D341Med (cell line): ENCODE measurements at places on chromosomes 2 and 18.

DNA sequence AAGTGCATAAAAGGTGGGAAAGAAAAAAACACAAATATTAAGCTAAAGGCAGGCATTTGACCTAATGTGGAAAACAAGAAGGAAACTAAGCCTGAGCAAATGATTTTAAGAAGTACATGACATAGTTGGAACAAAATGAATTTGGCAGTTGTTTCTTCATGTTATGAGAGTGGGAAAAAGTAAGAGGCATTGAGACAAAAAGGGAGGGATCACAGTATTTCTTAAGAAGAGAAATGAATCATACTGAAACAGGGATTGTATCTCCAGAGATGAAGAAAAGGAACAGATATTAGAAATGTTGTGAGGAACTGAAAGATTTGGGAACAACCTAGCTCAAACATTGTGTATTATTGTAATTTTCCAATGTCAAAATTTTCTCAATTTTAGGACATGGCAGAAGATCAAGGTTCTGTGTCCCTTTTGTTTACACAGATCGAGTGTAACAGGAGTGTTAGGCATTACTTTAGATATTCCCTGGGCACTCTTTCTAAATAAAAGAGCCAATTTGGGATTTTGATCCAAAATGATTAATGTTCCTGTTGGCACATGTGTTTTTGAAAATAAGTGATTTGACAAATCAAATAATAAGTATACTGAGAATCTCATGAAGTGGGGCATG lies 98.6 kb downstream of the CALCRL start:
- DNase-seq: no peak

DNA sequence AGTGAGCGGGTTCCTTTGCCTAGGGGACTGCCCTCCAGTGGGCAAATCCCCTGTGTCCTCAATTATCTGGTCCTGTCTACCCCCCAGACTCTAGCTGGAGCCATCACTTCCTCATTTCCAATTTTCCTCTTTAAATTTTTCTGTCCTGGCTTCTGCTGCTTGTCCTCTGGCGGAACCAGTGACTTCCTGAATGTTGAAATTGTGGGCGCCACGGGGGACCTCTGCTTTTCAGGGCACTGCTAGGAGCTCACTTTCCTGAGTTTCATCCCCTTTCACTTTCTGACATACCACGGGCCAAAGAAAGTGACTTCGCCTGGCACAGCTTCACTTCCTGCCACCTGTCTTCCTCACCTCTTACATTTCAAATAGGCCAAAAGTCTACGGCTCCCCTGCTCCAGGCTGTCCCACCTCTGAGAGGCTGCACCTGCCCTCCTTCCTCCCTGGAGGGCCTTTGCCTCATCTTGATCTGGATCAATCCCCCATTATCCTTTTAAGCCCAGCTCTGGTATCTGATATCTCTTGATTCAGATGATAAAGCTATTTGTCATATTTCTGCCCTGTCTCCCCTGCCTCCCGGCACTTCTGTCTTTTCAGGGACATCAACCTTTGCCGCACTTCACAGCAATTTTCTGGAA lies 1.4 kb upstream of the MARCO start:
- no peak for DNase-seq

DNA sequence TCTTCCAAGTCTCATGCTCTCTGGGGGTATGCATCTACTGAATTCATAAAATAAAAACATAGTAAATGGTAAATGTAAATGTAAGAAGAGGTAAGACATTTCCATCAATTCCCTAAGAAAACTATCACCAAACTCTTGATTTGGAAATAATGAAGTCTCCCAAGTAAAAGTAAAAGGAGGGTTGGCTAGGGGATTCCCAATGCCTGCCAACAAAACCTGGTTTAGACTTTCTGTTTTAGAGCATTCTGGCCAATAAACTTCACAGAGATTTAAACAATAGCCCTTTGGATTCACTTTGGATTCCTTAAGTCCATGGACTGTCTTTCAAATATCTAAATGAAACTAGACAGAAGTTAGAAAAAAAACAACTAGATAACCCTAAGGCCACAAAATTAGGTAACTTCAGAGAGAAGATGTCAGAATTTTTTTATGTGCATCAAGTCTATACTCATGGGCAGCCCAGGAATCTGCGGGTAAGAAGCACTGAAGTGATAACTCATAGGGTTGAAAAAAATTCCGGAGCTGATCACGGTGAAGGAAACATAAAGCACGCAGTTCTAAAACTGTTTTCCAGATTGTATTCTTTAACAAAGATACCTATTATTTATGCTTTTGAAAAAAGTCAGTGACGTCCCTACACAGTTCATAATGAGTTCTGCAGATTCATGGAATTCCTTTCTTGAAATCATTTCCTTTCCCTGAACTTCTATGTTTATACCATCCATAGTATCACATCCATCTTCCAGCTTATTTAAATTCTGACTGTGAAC lies 263.6 kb downstream of the AFF3 start:
- no peak for DNase-seq

DNA sequence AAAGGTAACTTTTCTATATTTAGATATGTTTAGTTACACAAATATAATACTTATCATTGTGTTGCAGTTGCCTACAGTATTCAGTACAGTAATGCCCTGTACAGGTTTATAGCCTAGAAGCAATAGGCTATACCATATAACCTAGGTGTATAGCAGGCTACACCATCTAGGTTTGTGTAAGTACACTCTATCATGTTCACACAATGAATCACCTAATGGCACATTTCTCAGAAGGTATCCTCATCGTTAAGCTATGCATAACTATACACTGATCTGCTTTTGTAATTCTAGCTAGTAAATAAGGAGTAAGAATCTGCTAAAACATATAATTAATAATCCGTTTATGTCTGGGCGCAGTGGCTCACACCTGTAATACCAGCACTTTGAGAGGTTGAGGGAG lies 102.1 kb downstream of the COMMD1 start:
- DNase-seq: no peak

GRCh38 chr2:195995499-195995898 lies 73.1 kb downstream of the DNAH7 start:
- DNase-seq: no peak

GRCh38 chr18:47689371-47689770 lies 241.1 kb downstream of the SMAD2 start:
- DNase-seq: no peak

DNA sequence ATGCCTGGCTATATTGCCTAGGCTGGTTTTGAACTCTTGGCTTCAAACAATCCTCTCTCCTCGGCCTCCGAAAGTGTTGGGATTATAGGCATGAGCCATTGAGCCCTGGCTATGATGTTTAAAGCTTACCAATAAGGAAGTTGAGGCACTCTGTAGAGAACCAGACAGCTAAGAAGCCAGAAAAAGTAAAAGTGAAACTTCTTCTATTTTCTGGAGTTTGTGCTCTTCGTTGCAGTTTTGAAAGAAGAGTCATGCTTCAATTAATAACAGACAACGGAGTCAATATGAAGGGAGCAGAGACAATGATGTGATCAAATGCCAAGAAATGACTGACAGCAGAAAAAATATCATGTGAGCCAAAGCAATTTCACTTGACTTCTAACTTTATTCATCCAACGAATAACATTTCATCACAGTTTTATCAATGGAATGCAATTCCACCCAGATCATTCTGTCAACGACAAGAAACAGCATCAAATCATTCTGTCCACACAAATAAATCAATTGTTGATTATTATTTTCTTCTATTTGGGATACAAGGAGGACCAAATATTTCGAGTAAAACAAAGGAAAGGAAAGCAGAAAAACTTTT lies 175.5 kb upstream of the CELF4 start:
- no peak for DNase-seq

- no peak for DNase-seq
Observed at GRCh38 chr18:48790869-48791635, 159.7 kb downstream of the SMAD7 start.

- no peak for DNase-seq
Observed at GRCh38 chr2:202237787-202238233, 587 bp downstream of the SUMO1 start.

DNA sequence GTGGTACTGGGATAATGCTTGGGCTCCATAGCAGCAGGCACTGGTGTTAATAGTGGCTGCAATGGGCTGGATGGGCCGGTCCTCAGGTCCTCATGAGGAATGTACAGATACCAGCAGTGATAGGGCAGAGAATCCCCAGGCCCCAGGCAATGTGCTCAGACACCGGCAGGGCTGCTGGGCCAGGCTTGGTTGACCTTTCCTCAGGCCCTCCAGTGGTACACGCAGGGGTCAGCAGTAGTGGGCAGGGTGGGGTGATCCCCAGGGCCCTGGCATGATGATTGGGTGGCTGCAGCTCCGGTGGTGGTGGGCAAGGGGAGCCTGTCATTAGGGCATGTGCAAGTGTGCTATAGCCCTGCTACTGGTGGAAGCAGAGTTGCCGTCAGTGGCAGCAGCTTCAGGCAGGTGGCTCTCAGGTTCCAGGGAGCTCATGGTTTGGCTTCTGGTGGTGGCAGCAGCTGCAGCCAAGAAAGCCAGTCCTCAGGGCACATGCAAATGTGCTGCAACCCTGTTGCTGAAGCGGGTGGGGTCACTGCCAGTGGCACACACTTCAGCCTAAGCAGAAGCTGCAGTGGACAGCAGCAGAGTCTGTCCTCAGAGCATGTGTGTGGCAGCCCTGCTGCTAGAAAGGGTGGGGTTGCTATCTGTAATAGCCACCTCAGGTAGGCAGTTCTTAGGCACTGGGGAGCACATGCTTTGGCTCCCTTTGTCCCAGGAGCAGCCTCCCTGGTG lies 56.8 kb downstream of the CCNT2 start:
- DNase-seq: no peak

DNA sequence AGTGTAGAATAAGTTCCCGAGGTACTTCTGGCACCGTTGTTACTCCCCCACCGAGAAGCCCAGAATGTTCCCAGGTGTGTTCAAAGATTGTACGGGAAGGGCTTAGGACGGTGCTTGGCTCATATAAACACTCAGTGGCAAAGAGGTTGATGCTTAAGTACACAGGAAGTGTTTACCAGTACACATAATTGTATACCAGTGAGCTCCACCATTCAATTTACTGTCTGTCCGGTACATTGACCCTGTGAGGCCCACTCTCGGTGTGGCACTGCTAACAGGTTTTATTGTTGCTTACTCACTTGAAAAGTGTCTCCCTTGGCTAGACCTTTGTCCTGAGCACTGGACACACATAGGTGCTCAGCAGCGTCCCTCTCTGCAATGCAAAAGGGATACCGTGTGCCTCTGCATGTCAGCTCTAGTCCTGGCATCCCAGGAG lies 191.0 kb downstream of the NEDD4L start:
- no peak for DNase-seq

DNA sequence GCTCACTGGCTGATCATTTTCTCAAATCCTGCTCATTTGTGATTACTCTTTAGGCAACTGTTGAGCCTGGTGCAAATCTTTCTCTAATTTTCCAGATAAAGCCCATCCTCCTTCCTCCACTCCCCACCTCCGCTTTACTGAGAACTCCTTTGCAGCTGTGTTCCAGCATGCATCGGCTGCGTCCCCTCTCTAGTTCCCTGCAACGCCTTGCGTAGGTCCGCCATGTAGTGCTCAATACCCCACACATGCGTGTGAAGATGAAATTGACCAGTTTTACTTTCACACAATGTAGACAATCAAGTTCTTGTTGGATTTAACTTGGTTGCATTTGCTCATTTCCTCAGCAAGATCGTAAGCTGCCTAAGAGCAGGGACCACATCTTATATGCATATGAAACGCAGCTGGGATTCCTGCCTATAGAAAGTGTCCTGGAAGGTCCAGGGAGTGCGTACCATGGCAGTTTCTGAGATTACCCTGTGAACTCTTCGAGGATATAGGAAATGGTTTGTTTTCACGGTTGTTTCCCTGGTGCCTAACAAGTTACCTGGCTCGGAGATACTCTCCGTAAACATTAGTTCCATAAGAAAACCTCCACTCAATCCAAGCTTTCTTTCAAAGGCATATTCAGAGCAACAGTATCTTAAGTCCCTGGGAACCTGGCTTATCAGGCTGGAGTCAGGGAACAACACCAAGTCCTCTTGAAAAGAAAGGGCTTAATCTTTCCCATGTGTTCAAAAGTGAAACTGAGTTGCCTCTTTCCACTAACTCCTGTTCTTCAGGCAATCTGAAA lies 766.4 kb upstream of the ID2 start:
- DNase-seq: no peak

GRCh38 chr18:35671966-35672603 lies 90.5 kb downstream of the GALNT1 start:
- no peak for DNase-seq

DNA sequence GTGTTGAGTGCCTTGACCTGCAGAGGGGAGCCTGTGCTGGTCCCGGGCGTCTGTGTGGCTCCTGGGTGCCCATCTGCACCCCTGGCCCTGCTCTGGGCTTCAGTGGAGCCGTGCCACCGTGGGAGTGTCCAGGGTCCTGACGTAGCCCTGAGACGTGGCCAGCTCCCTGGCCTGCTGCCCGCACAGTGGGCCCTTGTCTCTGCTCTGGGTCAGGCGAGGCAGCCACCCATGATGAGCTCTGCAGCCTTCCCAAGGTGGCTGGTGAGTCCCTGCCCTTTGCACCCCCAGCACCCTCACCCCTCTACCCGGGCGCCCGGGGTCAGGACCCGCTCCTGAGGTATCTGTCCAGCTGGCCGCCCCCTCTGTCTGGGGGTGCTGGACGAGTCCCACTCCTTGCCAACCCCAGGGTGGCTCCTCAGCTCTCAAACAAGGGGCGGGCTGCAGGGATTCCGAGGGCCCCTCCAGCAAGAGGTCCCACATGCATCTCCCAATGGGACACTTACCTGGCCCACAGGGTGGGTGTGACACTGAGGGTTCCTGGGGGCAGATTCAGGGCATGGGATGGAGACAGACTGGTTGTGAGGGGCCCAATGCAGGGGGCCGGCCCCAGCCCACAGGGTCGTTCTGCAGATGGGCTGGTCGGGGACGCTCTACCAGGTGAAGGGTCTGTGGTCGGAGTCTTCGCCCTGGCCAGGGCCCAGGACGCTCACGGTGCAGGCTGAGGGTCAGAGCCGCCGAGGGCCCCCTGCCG lies 2.4 kb downstream of the NEU4 start:
- peak; percentile 25 for DNase-seq

DNA sequence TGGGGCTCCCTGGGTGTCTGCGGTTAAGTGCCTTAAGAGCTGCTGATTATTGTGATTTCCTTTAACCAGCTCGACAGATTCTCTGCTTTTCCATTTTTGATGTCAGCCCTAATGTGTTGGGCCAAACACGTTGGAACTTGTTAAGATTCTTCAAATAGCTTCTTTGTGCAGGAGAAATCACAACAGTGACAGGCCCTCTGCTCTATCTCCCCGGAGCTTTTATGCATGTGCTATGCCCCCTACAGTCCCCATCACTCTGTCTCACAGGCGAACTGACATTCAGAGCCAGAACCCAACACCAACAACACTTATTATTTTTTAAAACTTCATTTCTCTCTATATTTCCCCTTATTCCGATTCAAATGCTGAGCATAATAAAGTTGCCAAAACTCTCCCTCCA lies 371.7 kb upstream of the CELF4 start:
- no peak for DNase-seq

- DNase-seq: no peak
Observed at GRCh38 chr2:169095621-169096105, 26.3 kb downstream of the DHRS9 start.

DNA sequence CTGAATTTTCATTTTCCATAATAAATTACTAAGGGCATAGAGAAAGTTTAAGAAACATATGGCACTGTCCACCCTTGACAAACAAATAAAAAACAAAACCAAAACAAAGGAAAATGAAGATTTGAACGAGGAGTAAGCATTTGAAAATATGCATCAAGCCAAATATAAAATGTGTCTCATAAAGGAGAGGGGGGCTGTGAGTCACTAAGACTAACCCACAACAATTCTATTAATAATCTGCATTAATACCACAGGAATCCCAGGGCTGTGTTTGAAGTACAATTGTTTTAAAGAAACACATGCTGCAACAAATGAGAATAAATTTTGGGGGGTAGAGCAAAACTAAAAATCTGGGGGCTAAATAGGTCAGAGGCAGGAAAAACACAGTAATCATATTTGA lies 53.8 kb upstream of the STK17B start:
- DNase-seq: no peak
